Spinal cord (tissue), 10 donors: ENCODE measurements at places on chromosomes 4 and X.

GRCh38 chr4:1418494-1419285 is 12.4 kb upstream of the NKX1-1 start:
- DNase-seq, result no peak

DNA sequence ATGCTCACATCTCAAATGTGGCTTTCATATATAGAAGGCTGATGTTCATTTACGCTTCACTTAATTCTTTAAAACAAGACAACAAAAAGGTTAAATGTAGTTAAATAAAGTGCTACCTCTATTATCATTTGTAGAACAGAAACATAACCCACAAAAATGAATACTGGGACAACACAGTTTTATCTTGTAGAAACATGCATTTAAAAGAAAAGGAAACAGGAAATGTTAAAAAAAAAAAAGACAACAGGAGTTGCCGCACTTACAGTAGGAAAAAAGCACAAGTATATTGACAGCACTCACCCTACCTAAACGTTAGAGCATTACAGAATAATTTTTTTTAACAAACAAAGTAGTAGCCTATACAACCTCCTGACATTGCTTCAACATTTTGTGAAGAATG is 4.8 kb downstream of the THOC2 start:
- DNase-seq, result no peak

- DNase-seq, result no peak
Observed at GRCh38 chrX:13689741-13690211, 848 bp downstream of the RAB9A start.

DNA sequence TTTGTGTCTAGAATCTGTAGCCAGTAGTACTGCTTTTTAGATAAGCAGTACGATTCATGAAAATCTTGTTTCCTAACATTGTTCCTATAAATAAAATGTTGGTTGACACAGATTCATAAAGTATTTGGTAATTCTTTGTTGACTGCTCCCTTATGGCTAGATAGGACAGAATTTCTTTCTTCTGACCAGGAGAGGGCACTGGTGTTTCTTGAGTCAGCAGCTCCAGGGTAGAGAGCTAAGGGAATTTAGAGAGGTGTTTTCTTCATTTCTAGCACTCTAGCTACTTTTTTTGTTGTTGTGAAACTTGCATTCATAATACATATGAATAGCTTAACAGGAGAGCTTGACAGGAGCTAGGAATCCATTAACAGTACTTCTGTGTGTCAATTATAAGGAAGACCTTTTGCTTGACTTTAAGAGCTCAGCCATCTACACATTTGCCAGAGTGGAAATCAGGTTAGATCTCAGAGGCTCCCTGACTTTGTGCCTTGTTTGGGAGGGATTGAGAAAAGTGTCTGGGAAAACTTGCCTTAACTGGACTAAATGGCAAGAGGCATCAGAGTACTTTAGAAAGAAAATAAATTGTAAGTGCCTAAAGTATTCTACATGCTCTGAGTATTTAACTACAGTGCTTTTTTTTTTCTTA is 756.1 kb downstream of the SH3BGRL start:
- peak; percentile 18 for DNase-seq

- DNase-seq, result no peak
Observed at GRCh38 chr4:55635741-55636655, at the start of gene NMU. Gene NMU, minus strand, starts transcription at chr4:55636298. Its CDS starts 106 bp downstream, at chr4:55636192.

DNA sequence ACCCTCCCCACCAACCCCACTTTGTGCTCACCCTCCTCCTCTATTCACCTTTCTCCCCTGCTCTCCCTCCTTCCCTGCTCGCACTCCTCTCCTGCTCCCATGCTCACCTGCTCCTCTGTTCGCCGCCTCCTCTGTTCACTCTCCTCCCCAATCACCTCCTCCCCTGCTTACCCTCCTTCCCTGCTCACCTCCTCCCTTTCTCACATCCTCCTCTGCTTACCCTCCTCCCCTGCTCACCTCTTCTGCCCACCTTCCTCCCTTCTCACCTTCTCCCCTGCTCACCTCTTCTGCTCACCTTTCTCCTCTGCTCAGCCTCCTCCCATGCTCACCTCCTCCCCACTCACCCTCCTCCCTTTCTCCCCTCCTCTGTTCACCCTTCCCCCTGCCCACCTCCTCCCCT is 357.2 kb downstream of the UNC5C start:
- DNase-seq, result no peak

- DNase-seq, result no peak
Observed at GRCh38 chr4:165682611-165683010, 190.4 kb upstream of the TLL1 start.

DNA sequence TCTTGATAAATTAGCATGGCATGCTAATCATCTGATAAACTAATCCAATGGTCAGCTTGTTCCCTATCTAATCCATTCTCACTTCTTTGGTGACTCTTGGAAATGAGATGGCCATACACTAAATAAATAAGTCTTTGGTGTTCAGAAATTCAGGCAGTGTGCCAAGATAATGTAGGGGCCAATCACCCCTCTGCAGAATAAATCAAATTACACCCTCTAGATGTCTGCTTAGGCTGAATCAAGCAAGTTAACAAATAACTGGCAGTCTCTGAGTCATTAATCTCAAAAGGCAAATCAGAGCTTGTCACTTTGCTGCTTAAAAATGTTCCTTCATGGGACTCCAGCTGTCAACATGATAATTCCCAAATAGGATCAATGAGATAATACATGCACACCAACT is 97.4 kb downstream of the NLGN4X start:
- DNase-seq, result no peak

- no peak for DNase-seq
Observed at GRCh38 chr4:155973639-155974475, 20.2 kb upstream of the CTSO start.

GRCh38 chrX:151239751-151240150 is 63.4 kb downstream of the GPR50 start:
- peak; percentile 2 for DNase-seq

DNA sequence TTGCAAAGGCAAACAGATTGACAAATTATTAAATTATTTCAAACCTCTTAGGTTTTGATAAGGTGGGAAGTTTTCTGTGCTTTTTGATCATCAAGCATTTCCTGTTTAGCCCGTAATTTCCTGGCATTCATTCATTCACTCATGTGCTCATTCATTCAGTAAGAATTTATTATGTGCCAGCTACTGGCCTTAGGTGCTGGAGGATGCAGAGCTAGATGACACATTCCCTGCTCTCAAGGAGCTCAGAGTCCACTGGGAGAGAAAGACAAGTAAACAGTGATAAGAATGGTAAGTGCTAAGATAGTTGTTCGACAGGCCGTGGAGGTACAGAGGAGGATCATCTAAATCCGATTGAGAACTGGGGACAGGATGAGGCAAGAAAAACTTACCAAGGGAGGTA is 153.0 kb downstream of the DCTD start:
- DNase-seq, result no peak

- DNase-seq, result no peak
Observed at GRCh38 chr4:158821228-158821971, 52.6 kb downstream of the FNIP2 start.

DNA sequence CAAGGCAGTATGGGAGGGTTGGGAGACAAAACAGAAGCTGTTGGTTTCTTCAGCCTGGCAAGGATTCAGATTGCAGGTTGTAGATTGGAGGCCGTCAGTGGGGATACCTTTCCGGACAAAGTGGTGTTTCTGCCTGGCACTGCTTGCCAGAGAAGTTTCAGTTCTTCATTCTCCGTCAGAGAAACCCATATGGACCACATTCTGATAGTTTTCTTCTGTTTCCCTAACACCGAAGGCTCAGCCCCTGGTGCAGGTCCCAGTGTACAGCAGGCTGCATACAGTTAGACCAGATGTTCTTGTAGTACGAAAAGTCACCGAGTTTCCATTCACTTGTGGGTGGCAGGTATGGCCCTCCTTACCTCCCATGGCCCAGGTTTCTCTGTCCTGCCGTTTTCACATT is 107.3 kb downstream of the PTTG2 start:
- DNase-seq, result no peak

DNA sequence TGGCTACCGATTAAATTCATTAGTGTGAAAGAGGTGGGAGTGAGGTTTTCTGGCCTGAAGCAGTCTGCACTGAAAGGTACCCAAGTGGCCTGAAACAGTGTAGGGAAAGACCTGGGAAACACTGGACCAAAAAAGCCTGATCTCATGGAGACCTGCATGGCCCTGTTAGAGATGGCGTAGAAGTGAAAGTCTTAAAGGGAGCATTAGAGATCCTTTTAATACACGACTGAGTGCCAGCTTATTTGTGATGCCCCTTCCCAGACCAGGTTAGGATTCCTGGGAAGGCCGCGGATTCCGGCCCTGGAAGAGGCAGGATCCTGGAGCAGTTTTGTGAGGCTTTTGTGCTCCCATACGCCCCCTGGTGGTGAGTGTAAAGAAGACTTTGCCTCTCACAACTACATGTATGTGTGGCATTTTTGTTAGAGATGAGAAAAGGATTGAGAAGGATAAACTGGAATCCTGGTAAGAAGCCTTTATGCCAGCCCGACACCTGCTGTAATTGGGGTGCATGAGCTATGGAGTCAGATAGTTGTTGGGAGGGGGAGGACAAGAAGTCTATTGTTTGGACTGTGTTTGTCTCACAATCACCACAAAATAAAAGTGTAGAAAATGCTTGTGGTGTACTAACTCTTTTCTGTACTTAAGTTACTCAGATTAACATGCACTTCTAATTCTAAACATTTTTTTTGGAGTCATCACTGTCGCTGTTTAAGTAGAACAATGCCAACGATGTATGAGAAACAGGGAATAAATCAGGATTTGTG is 54.0 kb downstream of the JADE1 start:
- peak; percentile 93 for DNase-seq

- DNase-seq, result no peak
Observed at GRCh38 chr4:110119880-110120279, 78.5 kb downstream of the ELOVL6 start.

DNA sequence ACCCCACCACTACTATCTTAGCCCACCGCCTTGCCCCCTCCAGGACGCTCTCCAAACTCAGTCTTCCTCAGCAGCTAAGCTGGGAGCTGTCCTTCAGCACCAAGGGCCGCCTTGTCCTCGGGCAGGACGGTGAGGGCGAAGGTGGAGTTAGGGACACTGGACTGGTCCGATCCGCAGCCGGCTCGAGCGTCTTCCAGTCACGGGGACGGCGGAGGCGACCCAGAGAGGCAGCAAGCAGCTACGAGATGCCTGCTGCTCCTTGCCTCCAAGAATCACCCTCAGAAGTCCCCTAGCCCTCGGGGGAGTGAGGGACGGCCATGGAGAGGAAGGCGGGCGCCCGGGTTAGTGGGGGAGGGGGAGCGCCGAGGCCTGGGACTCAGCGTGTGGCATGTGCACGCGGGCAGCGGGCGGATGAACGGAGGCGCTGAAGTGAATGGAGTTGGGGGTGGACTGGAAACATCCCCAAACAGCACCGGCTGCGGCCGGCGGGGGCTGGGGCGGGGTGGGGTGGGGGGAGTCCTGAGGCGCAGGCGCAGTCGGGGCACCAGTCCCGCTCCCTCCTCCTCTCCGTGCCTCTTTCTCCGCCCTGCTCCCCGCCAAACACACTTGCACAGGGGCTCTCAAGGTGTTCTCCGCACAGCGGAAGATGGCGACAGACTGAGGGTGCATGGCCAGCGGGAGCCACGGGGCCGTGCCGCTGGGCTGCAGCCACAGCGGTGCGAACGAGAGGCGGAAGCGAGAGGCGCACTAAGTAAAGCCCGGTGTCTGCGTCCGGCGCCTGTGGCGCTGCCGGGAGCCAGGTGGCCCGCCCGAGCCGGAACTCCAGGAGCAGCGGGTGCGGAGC is at the start of gene NALF2:
TSS of gene NALF2 (plus strand) at position 545 of the 844 bp plus-strand sequence. CDS start 957 bp downstream, outside the sequence.
- DNase-seq, result peak; percentile 47

GRCh38 chr4:82381235-82381634 is 7.4 kb upstream of the HNRNPD start:
- DNase-seq, result no peak

DNA sequence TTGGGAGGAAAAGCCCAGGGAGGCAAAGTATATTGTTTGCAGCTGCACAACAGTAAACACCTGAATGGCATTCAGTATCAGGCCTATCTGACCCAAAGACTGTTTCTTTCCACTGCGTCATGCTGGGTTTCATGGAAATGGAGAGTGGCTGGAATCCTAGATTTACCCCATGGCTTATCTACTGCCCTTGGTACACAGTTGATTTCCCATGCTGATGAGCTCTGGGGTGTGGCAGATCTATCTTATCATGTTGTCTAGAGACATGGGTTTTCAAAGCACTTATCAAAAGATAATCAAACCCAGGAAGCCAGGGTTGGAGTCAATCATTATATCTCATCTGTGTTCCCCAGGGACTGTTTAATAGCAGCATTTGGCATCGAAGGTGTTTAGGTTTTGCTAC is 72.1 kb downstream of the CLNK start:
- no peak for DNase-seq

DNA sequence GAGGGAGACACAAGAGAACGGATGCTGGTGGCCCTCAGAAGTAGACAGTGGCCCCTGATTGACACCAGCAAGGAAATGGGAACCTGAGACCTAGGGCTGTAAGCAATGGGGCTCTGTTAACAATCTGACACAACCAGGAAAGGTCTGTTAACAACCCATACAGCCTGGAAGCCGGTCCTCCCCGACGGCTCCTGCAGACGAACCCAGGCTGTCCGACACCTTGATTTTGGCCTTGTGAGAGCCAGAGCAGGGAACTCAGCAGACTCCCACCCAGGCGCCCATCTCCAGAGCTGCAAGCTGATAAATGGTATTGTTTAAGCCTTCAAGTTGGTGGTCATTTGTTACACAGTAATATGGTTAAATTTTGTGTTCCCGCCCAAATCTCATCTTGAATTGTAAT is 10.2 kb upstream of the CYTL1 start:
- DNase-seq, result no peak
